Stimulated activated naive CD4-positive, alpha-beta T cell treated with Interleukin-2 at 50 U/mL for 16 hours (primary cell): ENCODE measurements at places on chromosomes 2 and 18.

GRCh38 chr2:227655454-227655853 lies 11.2 kb upstream of the SCYGR5 start:
- no peak for DNase-seq

GRCh38 chr2:105820151-105820550 lies 75.4 kb downstream of the NCK2 start:
- no peak for DNase-seq

- no peak for DNase-seq
Measured at GRCh38 chr2:96408616-96409015, 73.0 kb downstream of the NCAPH start.

GRCh38 chr18:74896390-74896991 lies 298.8 kb downstream of the ZNF407 start:
- DNase-seq: peak; percentile 2

DNA sequence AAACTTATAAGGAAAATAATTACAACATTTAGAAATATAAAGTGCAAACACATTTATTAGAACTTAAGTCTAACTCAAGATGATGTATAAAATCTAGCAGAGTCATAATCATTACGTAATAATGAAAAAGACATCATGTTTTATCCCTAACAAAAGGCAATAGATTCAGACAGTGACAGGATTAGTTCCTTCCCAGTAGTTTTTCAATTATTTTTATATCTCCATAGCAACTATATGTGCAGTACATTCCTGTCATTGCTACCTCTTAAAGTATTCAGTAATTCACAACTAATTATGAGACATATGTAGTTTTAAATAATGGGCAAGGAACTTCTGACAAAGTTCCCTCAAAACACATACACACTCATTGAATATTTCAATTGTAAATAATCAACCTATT lies 687.9 kb downstream of the CCDC85A start:
- no peak for DNase-seq

DNA sequence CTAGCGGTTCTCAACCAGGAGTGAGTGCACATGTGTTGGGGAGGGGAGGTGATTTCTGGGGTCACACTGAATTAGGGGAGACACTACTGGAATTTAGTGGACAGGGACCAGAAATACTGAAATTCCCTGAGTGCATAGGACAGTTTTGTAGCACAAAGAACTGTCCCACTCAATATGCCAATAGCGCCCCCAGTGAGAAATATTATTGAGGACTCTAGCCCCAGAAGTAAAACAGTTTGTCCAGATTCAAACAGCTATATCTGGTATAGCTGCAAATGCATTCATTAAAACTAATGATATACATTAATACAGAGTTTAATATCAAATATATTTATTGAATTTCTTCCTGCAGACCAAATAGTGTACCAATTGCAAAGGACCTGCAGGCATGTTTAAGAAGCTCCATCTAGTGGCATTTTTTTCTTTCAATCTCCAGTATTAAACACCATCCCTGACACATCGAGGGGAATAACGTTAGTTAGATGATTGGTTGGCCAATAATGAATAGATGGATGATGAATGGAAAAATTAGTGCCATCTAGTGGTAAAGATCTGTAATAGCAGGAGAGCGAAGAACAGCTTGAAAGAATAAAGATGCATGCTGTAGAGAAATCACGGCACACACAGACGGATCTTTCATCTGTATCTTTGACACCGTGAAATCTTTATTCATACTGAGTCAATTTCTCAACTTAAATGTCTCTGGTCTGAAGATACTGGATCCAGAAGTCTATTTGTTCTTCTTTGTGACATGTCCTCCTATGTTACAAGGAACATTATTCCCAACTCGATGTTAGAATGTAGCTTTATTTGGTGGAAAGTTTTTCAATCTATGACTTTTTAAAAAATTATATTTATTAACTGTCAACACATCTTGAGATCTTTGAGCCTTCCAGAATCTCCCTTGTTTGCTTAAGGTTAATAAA lies 62.5 kb downstream of the DHRS9 start:
- no peak for DNase-seq

DNA sequence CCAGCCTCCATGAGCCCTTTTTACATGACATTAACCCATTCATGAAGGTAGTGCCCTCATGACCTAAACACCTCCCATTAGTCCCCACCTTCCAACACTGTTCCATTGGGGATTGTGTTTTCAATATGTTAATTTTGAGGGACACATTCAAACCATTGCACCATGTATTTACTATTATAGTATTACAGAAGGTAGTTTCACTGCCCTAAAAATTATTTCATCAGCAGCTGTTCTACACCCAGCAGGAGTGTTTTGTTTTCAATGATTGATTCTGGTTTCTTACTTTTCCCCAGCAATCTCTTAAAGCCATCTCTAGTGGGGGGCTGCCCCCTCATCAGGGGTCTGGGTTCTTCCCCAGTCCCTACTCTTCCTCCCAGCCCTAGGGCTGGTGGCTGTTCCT lies 71.9 kb downstream of the CERS6 start:
- DNase-seq: no peak

DNA sequence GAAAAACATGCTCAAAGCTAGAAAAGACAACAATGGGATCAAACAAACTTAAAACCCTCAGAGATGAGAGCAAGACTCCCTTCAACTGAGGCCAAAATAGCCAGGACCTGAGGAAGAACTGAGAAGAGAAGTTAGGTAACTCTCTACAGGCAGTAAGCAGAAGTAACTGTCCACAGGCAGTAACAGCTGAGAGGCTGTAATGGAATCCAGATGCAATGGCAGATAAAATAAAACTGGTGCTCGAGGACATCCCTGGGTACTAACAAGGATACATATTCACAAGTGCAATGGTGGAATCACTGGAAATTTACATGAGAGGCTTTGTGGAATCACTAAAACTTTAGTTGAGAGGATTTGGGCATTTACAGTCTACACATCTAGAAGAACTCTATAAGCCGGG lies 30.4 kb upstream of the C2orf66 start:
- no peak for DNase-seq

DNA sequence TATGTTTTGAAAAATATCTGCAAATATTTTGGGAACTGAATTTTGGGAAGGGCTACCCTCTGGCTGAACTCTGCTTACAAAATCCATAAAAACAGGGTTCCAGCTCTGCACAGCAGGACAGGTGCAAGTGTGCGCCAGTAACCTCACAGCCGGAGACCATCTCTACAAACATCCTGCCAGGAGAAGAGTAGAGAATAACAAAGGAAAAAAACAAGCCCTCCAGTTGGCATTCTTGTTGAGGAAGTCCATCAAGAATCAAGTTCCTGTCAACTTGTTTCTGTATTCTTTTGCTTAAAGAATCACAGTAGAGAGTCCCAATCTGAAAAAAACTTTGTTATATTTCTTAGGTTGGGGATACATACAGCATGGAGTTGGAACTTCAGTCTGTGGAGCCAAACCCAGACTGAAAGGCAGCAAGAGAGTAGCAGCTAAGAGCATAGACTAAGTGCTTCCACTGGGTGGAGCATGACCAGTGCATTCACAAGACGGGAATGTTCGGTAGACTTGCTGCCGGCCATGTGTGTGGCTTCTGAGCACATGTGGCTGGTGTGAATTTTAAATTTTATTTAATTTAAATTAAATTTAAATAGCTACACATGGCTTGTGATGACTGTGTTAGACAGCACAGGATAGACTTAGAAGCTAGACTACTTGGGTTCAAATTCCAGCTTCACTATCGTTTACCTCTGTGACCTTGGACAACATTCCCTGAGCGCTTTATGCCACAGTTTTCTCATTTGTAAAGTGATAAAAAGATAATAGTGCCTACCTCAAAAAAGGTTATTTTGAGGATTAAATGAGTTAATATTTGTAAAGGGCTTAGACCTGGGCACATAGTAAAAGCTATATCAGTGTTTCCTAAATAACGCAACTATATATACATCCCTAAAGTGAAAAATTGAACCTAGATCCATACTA lies 41.9 kb downstream of the SPTBN1 start:
- no peak for DNase-seq

DNA sequence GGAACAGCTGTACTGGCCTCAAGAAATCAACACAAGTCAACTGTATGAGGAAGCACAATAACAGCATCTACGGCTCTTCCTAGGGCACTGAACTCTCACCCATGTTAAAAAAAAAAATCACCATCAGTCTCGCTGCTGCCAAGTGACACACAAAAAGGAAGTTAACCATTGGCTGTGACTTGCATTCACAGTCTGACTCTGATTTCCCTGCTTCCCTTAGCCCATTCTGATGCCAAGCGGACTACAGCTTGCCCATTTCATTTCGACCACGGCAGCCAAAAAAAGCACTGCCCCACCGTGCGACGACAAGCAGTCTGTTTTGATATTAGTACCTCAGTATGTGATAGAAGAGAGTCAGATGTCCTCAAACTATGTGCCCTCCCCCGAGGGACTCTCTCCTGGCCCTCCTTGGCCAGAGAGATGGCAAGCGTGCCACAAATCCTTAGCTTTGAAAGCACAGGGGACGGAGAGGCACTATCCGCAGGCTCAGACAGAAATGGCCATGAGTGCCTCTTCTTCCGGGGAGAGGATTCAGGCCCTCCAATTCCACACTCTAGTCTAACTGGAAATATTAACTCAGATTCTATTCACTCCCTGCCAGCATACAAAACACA lies 250.0 kb downstream of the TCF4 start:
- no peak for DNase-seq

DNA sequence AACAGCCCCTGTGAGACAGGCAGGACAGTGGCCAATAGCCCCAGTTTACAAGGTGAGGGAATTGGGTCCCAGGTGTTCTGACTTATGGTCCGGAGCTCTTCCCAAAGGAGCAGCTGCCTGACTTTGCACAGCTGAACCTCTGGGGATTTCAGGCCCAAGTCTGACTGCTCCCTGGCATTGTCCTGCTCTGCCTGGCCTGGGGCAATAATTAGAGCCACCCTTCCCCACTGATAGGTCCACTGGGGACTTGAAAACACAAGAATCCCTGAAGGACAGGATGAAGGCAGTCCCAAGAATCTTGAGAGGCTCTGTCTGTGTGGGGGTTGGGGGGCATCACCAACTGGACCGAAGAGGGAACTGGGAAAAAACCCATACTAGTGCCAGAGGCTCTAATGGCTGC lies 3.7 kb upstream of the FEV start:
- no peak for DNase-seq

- no peak for DNase-seq
Measured at GRCh38 chr2:159052157-159052601, 83.7 kb downstream of the TANC1 start.

GRCh38 chr18:10912790-10913545 lies 236.4 kb downstream of the PIEZO2 start:
- DNase-seq: no peak

DNA sequence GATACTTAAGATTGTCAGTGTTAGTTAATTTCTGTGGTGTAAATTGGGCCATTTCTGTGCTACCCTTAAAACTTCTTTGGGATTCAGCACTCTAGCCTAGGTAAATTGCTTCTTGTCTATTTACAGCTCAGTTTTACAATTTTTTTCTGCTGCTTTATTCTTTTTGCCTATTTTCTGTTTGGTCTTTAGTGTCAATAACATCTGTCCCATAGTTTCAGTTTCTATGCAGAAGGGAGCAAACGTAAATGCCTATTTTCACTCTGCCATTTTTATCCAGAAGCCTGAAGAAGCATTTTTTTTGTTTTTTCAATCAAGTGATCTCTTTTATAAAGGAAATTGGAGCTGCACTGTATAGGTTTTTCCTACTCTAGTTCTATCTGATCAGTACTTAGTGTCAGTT lies 564.9 kb upstream of the MEX3C start:
- no peak for DNase-seq

DNA sequence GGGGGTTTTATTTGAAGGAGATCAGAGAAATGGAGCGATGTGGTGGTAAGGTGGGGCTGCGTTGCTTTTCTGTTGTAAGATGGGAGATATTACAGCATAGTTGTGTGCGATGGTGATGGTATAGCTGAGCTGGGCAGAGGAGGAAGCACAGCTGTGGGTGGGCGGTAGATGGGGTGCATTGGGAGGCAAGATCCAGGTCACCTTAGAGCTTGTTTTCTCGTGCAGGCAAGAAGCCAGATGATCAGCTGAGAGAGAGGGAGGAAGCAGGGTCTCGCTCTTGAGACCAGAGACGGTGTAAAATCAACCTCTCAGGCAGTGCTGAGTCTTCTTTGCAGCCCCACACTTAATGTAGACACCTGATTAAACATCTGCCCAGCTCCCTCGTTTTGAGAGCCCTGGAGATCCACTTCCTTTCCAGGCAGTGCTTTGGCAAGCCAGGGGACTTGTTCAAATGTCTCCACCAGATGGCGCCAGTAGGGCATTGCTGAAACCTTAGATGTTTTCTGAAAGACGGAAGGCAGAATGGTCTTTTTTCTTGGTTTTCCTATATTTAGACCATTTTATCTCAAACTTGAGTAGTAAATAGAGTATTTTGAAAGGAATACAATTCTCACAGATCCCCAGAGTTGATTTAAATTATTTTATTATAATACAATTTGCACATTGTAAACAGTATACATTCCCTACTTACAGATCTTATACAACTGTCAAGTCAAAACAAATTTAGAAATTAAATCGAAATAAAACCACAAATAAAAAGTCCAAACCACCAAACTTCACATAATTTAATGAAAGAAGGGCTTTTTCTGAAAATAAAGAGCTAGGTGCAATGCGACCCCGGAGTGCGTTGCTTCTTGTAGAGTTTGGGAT lies 21.1 kb upstream of the LYPD6B start:
- DNase-seq: peak; percentile 56

DNA sequence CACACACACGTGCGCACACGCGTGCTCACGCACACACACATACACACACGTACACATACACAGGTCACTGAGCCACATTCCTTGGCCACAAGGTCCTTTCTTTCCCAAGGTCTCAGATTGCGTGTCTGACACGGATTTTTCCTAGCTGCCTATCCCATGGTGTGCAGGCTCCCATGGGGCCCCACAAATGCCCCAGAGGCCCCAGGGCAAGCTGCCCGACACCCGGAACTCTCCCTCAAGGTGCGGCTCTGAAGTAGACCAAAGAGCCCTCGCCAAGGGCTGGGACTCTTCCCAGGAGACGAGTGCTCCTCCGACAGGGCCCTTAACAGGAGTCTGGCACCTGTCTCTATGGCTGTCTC lies 46.7 kb downstream of the SDC1 start:
- DNase-seq: no peak

DNA sequence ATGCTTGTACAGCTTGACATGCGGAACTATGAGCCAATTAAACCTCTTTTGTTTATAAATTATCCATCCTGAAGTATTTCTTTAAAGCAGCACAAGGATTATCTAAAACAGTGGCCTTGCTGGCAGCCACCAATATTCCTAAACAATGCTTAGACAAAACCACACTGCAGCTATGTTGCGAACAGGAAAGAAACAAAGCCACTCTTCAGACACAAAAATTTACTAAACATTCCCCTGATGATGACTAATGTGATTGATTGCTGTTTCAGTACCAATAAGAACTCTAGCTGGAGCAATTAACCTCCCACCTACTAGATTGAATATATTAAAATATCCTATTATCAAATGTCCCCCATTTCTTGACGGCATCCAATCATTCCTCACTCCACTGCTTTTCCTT lies 325.8 kb upstream of the REG3G start:
- no peak for DNase-seq
